ENCODE measurements at places on chromosomes 3 and 15.

DNA sequence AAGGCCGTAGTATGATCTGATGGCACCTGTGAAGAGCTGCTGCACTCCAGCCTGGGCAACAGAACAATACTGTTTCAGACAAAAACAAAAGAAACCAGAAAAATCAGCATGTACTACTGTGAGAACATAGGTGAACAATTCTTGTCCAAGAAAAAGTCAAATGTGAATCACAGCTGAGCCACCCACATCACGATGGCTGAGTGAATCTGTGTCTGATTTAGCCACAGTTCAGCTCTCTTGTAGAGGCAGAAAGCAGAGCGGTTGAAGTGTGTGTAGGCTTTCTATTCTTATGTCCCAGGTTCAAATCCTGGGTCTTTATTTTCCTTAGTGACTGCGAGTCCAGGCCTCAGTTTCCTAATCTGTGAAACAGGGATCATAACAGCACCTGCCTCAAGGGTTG, 4.4 kb upstream of the FURIN start:
- peak; percentile 58 for DNase-seq

GRCh38 chr15:78944202-78944625, 632 bp downstream of the CTSH start:
- no peak for DNase-seq

DNA sequence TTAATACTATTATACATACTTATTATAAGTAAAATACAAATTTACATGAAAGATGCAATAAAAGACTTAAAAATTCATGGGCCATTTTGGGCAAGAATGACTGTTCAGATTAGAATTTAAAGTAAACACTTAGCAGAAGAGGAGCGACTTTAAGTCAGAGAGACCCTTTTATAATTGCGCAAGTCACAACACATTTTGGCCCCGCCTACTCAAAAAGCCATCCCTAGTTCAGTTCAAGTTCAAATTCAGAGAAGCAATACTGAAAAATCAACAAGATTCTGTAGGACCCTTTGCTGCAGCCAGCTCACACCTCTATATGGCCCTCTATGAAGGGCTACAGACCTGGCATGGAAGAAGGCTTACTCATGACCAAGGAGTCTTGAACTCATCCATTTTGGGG, 64.6 kb downstream of the PEAK1 start:
- no peak for DNase-seq

- DNase-seq = no peak
Measured at GRCh38 chr15:37090543-37091175, 9.7 kb downstream of the MEIS2 start.

DNA sequence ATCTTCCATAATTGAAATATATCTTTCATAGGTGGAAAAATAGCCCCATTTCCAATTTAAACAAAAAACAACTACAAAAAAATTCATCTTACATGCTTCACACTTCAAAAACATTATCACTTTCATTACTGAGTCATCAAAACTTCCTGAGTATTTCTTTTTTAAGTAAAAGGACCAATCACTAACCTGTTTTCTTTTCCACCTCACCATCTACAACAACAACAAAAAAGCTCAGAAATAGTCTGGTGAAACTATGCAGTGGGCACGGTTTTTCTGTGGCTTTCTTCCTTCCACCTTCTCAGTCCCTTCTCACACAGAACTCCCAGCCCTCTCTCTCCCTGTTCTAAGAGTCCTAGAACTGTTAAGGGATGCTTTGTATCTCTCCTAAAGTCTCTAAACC, 20.3 kb upstream of the TNIK start:
- DNase-seq = peak; percentile 5

DNA sequence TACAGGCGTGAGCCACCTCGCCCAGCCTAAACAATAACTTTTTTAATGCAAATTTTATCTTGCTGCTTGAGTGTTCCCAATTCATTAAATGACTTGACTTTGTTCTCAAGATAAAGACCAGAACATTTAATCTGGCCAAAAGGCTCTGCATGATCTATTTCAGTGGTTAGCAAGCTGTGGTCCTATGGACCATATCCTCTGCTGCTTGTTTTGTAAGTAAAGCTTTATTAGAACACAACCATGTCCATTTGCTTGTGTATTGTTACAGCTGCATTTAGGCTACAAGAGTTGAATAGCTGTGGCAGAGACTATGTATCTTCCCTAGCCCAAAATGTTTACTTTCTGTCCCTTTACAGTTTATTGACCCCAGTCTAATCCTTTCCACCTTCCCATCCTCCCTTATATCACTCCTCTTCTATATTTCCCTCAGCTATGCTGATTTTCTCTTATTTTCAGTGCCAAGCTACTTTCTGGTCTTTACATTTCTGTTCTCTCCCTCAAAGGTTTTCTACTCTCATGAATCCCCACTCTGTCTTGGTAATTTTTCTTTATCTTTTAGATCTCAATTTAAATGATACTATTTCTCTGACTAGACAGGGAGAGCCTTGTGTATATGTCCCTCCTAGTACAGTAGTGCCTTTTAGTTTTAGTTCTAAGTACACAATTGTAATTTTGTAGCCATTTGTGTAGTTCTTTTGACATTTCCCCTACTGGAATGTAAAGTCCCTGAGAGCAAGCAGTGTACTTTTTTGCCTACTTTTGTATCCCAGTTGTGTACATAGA, 23.2 kb downstream of the SELENOT start:
- no peak for DNase-seq

GRCh38 chr3:140896997-140897396, 44.6 kb upstream of the SLC25A36 start:
- DNase-seq = peak; percentile 17

- peak; percentile 78 for DNase-seq
Measured at GRCh38 chr3:113035387-113035982, 44.7 kb downstream of the GTPBP8 start.

- DNase-seq = no peak
Measured at GRCh38 chr3:188899881-188900280, 271.9 kb upstream of the TPRG1 start.

DNA sequence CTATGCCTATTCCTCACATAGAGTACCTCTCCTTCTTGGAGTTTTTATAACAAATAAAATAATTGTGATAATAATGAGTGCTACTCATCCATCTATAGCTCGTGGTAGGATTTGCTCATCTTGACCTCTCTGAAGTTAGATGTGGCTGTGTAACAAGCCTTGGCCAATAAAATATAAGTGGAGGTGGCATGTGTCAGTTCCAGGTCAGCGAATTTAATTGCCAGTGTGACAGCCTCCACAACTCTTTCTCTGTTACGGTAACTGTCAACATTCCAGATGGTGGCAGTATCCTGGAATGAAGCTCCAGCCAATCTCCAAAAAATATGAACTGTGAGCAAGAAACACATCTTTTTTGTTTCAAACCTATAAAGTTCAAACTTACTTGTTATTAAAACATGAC, 13.8 kb downstream of the CLRN1 start:
- DNase-seq = no peak

DNA sequence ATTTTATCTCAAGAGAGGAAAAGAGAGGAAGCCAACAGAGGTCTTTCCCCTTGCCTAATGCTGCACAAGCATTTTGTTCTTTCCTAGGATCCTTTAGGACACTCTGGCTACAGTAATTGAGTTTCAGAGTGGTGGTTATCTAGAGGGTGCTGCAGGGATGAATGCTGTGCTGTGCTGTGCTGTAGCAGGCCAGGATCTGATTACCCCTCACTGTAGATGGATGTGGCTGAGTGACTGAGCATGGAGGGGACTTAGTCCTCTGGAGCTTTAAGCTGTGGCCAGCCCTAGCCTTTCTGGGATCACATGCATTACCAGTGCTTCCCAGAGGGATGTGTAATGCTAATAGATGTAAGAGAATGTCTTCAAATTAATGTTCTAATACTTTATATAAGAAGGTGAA, 94.8 kb downstream of the SLC9A9 start:
- DNase-seq = no peak

DNA sequence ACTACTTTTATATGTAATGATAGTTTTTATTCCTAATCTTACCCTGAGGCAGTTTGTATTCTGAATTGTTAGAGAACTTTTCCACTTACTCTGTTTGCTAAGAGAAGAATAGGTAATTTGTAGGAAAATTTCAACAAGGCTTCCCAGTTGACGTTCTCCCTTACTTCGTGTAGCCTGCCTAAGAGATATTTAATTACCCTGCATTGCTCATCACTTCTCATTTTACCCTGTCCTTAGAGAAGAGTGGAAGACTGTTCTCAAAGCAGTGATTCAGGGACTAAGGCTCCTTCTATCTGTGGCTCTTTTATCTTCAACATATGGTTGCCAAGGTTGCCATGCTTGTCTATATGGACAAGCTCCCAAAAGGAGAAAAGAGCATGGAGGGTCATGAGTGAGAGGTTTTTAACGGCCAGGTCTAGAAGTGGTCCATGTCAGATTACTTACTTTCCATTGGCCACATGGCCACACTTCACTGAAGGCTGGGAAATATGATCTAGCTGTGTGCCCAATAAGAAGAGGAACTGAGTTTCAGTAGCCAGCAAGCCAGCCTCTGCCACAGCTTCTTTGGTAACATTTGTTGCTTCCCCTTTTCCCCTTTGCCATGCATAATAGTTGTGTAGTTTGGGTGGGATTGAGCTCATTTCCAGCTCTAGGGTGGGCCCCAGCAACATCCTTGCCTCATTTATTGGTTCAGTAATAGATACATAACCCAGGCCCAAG, 22.1 kb downstream of the PDE8A start:
- DNase-seq = no peak

DNA sequence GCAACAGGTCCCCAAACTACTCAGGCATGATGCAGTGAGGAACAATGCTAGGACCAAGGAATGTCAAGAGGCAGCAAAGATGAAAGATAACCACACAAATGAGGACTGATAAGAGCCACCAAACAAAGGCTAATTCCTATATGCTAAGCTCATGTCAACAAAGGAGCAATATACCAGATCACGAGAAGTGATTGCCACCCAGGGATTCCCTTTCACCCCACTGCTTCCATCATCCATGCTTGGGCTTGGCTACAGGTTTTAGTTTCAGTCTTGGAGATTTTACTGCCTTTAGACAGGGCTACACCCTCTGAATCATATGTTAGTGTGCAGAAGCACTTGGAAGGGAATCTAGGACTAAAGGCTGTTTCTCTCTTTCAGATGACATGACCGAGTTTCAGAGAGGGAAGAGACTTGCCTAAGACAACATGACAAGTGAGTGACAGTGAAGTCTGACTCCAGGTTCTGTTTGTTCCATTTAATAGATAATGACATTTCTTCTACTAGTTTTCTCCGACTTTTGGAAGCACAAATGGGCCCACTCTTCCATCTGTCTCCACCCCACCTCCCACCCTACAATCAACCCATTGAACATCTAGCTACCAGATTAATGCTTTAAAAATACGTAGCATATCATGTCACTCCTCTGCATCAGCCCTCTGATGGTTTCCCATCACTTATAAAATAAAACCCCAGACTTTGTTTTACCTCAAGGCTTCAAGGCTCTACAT, 173.5 kb upstream of the LRRN1 start:
- DNase-seq = no peak

DNA sequence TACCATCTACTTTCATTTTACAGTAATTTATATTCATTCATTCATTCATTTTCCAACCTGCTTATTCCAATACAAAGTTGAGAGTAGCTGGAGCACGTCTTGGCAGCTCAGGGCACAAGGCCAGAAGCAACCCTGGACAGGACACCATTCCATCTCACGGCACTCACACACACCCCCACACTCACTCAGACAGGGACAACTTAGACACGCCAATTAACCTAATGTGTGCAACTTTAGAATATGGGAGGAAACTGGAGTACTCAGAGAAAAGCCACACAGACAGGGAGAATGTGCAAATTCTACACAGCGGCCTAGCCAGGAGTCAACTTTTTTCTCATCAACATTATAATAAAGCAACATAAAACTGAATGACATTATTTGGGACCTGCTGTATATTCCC, 46.7 kb downstream of the IGF2BP2 start:
- DNase-seq = no peak

GRCh38 chr15:88982946-88983342, 69.8 kb upstream of the MFGE8 start:
- DNase-seq = no peak

GRCh38 chr3:185328324-185329004, 34.5 kb upstream of the MAP3K13 start:
- no peak for DNase-seq

GRCh38 chr3:138253609-138254008, 66.5 kb downstream of the ARMC8 start:
- DNase-seq = no peak

- DNase-seq = peak; percentile 61
Measured at GRCh38 chr3:99586701-99587100, 51.7 kb upstream of the COL8A1 start.

GRCh38 chr3:42256135-42256819, 9.7 kb downstream of the CCK start:
- peak; percentile 54 for DNase-seq

DNA sequence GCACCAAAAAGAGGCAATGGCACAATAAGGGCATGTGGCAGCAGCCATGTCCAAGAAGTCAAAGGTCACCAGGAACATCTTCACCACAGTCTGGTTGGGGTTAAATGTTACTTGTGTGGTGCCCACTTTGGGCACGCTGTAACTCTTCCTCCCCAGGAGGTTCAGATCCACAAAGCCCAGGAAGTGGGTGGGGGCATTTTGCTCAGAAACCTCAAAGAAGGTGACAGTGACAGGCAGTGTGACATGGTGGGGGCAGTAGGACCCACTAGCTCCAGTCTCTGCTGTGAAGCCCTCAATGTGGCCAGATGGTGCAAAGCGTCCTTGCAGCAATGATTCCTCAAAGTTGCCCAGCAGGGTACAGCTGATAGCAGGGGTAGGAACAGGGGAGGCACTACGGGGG, 5.8 kb downstream of the ZNF80 start:
- DNase-seq = no peak

- DNase-seq = peak; percentile 72
Measured at GRCh38 chr3:58066842-58067241, 58.6 kb downstream of the FLNB start.

DNA sequence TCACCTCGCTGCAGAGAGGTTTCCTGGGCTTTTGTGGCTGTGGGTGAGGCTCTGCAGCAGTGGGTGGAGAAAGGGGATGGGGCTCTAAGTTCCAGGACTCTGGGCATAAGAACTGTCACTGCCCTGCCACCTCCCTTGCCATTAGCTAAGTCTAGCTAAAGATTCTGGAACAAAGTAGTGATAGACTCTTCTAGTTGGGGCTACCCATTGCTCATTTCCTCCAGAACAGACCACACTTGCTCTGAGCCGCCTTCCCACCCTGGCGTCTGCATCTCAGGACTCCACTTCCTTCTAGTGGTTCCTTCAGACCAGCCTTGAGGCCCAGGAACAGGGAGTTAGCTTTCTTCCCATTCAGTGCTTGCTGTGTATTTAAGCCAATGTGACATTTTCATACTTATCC, 7.5 kb downstream of the ARHGAP31 start:
- no peak for DNase-seq
